Prostate gland (tissue), 2 donors: ENCODE measurements at places on chromosomes 7 and 10. TPM values are rescaled to one million over a fixed set of nuclear protein-coding genes. Genes with fewer than 3 reads are reported as not detected.

Gene HHEX
- total RNA-seq = 6.6 TPM

- H3K4me1 ChIP-seq = no peaks in the 10 kb centered on the region
- no peak for DNase-seq
- no peak overlapping the region for H3K4me3 ChIP-seq
- no peaks in the 10 kb centered on the region for H3K27me3 ChIP-seq
These were observed 103.4 kb downstream of the SRPK2 start for GRCh38 chr7:105285118-105285874.

DNA sequence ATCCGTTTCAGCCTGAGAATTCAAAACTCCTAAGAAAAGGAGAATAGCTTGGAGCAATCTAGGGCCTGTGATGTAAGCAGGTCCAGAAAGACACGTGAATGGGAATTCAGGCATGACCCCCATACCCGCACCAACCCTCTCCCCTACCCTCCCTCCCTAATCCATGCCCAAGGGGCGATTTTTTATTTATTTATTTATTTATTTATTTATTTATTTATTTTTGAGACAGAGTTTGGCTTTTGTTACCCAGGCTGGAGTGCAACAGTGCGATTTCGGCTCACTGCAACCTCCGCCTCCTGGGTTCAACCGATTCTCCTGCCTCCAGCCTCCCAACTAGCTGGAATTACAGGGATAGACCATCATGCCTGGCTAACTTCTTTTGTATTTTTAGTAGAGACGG lies 16.6 kb upstream of the EIF4H start:
- H3K4me3 ChIP-seq = no peak overlapping the region
- H3K36me3 ChIP-seq = no peaks in the 10 kb centered on the region
- no peaks in the 10 kb centered on the region for H3K27me3 ChIP-seq
- H3K27ac ChIP-seq = no peak overlapping the region

DNA sequence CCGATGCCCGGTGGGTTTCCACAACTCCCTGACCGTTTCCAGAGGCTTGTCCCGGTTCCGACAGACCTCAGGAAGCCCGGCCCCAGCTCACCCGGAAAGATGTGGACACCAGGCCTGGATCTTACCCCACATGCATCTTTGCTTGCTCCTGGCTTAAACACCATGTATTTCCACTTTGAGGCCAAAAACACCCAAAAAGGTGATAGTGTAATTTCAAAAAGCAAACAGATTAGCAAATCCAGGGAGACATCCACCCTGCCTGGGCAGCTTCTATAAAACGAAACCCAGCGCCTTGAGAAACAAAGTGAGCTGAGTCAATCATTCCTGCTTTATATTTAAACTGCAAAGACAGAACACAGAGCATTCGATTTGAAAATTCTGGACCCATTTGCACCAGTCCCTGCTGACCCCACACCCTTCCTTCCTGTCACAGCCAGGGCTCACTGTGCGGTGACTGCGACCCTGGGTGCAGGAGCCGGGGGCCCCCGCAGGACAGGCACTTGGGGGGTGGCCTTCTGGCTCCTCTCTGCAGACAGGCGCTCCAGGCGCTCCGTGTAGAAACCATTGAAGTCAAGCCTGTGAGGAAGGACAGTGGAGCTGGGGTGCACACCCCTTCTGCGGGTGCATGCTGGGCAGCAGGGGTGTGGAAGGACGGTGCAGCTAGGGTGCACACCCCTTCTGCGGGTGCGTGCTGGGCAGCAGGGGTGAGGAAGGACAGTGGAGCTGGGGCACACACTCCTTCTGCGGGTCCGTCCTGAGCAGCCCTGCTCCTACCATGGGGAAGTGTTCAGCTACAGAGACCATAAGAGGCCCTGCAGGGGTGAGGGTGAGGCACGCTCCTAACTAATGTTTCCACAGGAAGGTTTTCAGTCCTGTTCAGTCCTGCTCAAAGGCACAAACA lies 2.9 kb upstream of the ADAM8 start:
- H3K27me3 ChIP-seq = no peaks in the 10 kb centered on the region
- no peak for DNase-seq
- peaks cover 28% of the 10 kb centered on the region for H3K36me3 ChIP-seq
- peak overlapping the region; percentile 73 for H3K27ac ChIP-seq
- no peak overlapping the region for H3K4me3 ChIP-seq
- H3K4me1 ChIP-seq = peaks cover 6% of the 10 kb centered on the region

GRCh38 chr10:131886237-131886636 lies 14.6 kb upstream of the PPP2R2D start:
- H3K4me1 ChIP-seq = peaks cover 8% of the 10 kb centered on the region
- no peak overlapping the region for H3K27ac ChIP-seq
- no peak overlapping the region for H3K4me3 ChIP-seq
- no peaks in the 10 kb centered on the region for H3K36me3 ChIP-seq
